NCI-H187 treated with DMSO at 0.1 percent for 48 hours (cell line): ENCODE measurements at places on chromosomes 5 and 9.

DNA sequence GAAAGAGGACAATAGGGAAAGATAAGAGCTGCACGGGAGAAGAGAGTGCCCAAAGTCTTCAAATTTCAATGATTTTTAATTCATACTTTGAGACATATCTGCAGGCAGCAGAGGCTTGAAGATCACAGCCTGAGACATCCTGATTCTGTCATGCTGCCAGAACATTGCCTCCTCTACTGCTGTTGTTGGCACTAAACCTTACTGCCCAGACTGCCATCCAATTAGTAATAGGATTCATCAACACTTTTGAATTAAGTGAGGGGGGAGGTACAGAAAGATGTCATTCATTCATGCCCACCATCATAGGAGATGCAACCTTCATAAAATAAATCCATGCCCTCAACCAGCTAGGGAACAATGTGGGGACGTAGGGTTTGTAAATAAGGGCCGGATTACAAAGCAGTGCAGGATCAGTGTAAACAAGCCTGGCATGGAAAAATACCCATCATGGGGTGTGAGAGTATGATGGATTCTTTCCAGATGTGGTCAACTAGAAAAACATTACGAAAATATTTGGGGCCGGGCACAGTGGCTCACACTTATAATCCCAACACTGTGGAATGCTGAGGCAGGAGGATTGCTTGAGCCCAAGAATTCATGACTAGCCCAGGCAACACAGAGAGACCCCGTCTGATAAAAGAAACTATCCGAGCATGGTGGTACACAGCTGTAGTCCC lies 122.1 kb upstream of the DAPK1 start:
- DNase-seq = no peak

DNA sequence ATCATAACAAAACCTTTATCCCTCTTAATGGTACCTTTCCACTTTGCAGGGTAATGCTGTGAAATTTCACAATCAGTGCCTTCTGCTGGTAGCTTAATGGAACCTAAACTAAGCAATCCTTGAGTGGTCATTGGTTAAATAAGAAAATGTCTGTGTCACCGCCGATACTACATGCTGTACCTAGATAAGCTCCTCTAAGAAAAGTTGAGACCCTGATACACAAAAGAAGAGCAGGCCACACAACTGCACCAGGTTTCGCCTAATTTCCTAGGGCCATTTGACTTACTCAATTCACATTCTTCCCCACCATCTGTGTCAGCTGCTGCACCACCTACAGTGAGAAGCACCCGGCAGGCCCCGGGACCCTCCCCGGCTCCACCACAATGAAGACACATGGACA lies 9.0 kb upstream of the EDF1 start:
- no peak for DNase-seq

DNA sequence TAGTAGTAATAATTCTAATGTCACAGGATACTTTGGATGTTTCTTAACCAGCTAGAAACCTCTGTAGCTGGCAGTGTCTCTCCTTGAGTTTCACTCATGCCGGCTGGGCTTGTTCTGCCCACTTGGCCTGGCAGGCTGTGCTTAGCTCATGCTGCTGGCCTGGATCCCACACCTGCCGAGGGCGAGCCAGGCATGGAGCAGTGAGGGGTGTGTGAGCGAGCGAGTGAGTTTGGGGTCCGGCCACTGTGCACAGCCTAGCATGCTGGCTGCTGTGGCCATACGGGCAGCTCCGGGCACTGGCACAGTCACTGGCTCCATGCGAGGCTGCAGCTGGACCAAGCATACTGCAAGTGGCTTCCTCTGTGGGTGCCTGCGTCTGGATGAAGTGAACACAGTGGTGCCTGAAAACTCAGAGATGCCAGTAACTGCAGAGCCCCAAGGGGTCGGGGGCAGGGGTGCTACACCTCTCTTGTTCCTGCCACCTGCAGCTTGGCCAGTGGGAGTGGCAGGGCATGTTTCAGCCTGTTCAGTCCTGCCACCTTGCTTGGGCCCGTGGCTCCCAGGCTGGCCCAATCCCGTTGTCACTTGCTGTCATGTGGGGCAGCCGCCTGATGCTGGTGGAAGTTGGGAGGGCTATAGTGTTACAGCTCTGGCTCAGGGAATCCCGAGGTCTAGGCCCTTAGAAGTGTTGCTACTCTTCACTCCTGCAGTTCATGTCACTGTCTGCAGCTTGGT lies 9.9 kb downstream of the FSD1L start:
- no peak for DNase-seq

DNA sequence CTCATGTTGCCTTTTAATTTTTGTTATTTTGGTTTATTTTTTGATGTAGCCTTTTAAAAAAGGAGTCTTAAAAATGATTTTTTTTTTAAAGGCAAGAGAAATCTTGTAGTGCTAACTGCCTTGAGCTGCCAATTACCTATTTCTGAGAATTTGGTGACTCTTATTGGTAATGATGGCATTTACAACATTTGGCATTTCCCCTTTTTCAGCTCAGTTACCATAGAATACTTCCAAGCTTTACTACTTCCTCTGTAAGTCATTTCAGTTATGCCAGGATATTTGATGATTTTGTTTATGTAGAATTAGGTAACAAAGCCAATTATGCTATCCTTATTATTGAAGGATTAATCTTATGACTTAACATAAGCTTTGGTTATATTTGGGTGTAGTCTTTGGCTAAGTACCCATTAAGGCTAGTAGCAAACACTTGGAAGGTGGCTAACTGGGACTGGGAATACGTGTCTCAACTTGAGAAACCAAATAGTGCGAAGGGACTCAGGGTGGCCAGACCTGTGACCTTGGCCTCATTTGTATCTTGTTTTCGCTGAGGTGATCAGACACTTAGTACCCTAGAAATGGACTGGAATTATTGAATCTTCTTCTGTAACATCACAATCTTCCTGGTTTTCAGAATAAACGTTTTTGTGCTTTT lies 27.7 kb downstream of the CDC37L1 start:
- DNase-seq = no peak

DNA sequence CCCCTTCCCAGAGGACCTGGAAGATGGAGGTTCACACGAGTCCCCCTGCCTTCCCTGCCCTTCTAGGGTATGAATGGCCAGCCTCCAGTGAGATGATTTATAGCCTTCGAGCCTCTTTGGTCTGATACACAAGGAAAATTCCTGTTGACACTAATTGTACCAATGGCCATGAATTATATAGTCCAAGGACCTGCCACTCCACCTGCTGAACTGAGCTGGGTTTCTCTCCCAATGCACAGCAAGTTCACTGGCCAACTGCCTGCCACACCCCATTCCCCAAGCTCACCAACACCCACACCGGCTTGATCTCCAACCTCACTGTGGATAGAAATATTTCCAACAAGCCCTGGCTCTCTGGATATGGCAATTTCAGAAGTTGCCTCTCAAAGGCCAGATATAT lies 9.3 kb upstream of the ADRA1B start:
- no peak for DNase-seq

DNA sequence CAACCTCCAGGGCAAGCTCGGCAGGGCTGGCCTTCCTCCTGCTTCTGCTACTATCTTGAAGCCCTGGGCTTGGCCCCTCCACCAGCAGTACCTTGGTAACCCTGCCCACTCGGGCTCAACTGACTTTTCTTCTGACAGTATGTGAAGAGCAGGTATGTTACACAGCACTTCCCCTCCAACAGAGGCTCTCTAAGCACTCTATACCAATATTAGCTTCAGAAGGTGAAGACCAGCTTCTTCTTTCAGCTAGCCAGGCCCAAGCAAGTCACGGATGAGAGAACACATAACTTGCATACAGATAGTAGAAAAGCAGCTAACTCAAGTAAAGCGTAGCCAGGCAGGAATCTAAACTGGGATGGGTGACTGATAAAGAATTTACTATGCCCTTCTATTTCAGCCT lies 64.3 kb downstream of the FEM1C start:
- no peak for DNase-seq

- peak; percentile 47 for DNase-seq
These were observed 725.0 kb downstream of the TLE1 start for GRCh38 chr9:80964374-80964773.

- no peak for DNase-seq
These were observed 41.8 kb downstream of the TNFSF8 start for GRCh38 chr9:114888607-114889006.

DNA sequence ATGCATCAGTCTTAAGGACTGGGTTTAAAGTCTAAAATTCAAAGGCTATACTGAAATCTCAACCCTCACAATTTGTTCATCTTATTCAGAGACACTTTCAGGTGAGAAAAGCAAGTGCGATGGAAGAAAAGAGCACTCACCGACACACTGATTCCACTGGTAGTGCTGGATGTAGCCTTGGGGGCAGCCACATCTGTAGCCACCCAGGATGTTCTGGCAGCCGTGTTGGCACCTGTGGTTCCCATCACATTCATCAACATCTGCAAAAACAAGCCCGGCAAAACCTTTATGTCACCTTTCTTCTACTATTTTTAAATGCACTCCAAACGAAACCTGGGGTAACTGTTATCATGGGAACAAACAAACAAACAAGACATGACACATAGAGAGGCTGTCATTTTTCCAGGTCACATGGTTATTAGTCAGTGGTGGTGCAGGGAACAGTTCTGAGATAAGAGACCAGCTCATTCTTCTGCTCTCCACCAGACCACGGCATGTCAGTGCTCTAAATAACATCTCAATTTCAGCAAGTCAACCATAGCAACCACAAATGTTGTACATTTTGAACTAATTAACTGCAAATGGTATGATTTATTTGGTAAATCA lies 188.4 kb downstream of the SLC12A2 start:
- no peak for DNase-seq

DNA sequence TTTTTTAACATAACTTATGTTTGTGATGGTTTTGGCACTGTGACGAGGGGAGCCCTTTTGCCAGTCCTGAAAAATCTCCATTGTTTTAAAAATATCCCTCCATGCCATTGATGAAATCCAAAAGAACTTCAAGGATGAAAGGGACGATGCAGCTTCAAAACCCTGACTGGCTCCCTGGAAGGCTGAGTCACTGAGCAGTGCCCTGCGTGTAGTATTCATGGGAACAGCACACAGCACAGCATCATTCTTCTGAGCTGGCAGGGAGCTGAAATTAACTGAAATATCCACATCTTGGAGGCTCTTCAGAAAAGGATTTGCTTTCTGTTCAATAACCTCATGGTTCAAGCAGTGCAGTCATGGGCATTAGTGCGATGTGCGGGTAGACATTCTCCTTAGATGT lies 29.7 kb downstream of the PDE4D start:
- no peak for DNase-seq

DNA sequence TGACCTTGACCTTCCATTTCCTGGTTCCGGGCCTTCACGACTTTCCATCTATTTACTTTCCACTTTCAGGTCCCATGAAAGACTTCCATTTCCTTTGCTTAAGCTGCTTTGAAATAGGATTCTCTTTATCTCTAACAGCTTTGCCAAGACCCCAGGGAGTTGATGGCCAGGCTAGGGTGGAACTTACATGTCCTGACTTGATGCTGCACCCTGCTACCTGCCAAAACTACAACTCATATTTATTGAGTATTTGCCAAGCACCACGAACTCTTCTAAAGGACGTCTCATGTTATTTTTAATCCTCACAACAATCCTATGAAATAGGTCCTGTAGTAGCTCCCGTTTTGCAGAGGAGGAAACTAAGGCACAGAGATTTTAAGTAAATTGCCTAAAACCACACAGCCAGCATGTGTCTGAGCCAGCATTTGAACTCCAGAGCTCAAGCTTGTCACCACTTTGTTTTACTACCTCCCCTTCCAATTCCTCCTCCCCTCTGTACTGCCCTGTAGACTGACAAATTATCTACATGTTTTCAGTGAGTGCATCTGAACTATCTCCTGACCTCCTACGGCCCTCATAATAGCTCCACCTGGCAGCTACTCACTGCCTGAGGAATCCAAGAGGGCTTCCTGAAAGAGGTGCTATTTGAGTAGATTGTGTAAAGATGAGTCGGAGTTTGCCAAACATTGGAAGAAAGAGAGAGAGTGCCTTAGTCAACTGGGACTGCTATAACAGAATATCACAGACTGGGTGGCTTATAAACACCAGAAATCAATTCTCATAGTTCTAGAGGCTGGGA lies 38.4 kb upstream of the SMIM23 start:
- DNase-seq = no peak

GRCh38 chr5:14337593-14337992 lies 194.5 kb downstream of the TRIO start:
- DNase-seq = no peak

DNA sequence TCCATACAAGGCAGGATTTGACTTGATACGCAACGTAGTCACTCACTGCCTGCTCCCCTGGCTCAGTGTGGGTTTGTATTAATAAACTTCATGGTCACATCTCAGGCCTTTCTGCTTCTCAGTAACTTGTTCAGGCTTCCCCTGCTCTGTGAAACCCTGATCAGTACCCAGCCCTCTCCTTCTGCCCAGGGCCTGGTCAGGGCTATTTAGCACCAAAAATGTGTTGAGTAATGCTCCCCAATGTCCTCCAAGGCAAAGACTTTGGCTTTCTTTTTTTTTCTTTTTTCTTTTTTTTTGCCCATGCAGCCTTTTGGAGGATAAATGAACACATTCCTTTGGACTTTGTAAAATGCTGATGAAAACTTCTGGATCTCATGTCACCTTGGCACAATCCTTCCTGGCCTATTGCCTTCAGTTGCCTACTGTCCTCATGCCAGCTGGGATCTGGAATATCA lies 399.2 kb upstream of the KLF4 start:
- DNase-seq = no peak

DNA sequence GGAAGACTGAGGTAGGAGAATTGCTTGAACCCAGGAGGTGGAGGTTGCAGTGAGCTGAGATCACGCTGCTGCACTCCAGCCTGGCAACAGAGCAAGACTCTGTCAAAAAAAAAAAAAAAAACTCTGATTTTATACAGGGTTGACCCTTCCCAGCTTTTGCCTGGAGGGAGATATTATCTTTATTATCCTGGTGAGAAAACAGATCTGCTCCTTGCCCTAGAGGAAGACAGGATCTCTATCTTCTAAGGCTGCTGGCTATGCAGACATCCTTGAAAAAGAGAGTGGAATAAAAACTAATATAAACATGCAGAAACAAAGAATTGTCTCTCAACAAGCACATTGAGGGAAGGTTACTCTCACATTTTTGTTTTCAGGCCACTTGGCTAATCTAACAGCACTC lies 1503.4 kb upstream of the WWC1 start:
- no peak for DNase-seq

- no peak for DNase-seq
These were observed 19.6 kb downstream of the IRX1 start for GRCh38 chr5:3615217-3615616.

GRCh38 chr9:117548556-117548955 lies 133.7 kb upstream of the ASTN2 start:
- no peak for DNase-seq

- DNase-seq = no peak
These were observed 475.5 kb downstream of the SPATA31A7 start for GRCh38 chr9:61665330-61665751.

- DNase-seq = no peak
These were observed 121.8 kb downstream of the C5orf15 start for GRCh38 chr5:133846478-133847226.

GRCh38 chr9:115046824-115047223 lies 71.1 kb downstream of the TNC start:
- no peak for DNase-seq

DNA sequence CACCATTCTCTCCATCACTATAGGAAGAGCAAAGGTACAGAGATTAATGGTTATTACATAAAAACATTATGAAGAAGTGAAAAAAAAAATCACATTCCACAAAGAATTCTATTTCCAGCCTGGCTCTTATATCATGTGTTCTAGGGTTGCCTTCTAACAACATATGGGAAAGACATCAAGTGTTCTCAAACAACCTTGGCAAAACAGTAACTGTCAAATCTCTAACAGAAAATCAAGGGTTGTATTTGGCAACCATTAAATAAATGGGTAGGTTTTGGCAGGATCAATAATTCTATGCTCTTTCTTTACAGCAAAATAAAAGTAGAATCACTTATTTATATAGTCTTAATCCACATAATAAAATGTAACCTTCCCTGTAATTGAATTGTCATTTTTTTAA lies 728.9 kb downstream of the MAT2B start:
- DNase-seq = no peak
